ENCODE measurements at places on chromosomes 4 and X. TPM values are rescaled to one million over a fixed set of nuclear protein-coding genes. Genes with fewer than 3 reads are reported as not detected.

DNA sequence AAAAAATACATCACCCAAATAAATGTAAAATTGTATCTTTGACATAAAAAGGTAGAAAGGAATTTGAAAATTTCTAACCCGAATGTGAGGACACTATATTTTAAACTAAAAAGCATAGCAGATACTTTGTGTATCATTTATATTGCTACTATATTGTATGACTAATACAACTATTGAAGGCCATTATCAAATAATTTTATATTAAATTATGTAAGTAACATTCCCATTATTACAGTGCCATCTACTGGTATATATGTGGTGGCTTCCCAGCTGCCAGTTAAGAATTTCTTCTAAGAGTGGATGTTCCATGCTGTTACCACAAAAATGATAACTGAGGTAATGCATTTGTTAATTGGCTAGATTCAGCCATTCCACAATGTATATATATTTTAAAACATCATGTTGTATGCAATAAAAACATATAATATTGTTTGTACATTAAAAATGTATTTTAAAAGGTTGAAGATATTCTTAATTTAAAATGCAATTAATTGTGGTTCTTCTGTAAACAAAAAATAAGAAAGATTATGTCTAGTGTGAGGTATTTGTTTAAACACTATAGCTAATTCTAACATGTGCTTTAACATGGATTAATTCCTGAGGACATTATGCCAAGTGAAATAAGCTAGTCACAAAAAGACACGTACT is 65.3 kb downstream of the EGF start:
- DNase-seq, result no peak

DNA sequence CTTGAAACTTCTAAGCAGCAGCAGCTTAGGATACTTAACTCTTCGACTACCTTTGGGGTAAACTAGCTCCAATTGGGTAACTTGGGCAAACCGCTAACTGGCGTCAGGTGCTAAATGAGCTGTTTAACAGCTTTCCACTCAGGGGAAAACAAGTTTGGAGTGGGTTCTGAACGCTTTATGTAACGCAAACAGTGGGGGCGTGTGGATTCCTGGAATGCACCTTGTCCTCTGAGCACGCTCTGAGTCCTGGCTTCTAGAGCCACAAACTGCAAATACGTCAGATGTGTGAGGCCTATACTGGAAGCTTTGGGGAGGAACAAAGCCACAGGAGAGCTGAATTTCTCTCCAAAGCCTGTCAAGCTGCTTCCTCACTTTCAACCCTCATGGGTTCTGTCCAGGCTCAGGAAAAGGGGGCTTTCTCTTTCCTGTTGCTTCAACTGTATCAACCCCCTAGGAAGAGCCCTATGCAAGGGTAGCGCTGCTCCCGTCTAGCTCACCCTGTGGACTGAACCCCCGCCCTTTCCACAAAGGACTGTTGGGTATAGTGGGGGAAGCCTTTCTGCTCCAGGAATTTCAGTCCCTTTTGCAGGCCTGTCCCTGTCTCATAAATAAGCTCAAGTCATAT is 4.5 kb upstream of the WDR1 start:
- no peak for DNase-seq

- no peak for DNase-seq
Measured at GRCh38 chr4:53191997-53192396, 173.9 kb downstream of the SCFD2 start.

- DNase-seq, result no peak
Measured at GRCh38 chrX:141402897-141403610, 160.7 kb upstream of the SPANXC start.

DNA sequence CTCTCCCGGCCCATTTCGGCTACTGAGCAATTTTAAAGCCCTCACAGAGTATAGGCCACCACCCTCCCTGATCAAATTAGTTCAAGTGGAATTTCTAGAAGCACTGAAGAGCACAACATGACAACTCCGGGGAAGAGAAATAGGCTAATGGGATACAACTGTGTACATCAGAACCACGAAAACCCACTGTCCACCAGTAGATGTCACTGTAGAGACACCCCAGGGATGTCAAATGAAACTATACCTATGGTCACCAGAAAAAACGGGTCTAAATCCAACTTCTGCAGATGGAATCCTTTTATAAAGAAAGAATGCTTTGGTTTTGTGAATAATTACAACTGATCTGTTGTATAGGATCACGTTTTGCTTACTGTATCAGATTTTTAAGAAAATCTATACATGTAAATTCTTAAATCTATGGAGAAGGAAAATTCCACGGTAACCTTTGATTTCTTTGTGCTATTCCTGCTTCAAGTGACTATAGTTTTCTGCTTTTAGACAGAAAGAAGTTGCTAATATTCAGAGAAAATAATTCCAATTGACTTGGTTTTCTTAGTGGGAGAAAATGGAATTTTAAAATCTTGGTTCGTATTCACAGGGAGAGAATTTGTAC is 29.5 kb upstream of the MAP3K15 start:
- DNase-seq, result peak; percentile 31

DNA sequence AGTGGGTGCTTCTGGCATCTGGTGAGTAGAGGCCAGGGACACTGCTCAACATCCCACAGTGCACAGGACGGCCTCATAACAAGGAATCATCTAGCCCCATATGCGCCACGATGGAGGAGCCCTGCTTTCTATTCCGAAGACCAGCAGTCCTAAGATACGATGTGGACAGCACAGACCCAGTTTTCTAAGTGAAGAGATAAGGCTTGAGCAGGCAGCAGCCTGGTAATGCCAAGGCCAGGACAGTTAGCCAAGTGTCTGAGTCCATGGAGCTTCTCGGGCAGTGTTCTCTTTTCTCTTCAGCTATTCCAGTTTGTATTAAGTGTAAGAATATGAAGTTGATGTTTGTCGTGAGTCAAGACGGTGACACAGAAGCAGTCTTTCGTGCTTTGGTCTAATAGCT is 112.7 kb downstream of the TBL1X start:
- no peak for DNase-seq

DNA sequence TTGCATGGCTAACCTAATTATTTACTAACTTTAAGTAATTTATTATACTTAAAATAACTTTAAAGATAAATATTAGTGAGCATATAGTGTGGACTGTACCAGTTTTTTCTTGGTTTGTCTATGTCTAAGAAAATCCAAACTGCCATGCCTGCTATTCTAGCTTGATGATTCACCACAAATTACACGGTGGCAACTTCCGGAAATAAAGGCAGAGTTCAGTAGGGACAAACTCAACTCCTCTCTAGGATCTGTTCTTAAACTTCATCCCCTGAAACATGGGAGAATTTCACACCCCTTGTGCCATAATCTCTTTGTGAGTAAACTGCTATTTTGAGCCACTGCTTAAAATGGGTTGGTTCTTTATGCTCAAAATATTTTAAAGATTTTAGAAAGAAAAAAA is 213.6 kb upstream of the NRK start:
- no peak for DNase-seq

The PRR27 gene
- not detected for total RNA-seq

GRCh38 chr4:79502081-79502480 is 94.1 kb upstream of the GK2 start:
- no peak for DNase-seq

The ADRA2C gene
- total RNA-seq, result 4.2 TPM

DNA sequence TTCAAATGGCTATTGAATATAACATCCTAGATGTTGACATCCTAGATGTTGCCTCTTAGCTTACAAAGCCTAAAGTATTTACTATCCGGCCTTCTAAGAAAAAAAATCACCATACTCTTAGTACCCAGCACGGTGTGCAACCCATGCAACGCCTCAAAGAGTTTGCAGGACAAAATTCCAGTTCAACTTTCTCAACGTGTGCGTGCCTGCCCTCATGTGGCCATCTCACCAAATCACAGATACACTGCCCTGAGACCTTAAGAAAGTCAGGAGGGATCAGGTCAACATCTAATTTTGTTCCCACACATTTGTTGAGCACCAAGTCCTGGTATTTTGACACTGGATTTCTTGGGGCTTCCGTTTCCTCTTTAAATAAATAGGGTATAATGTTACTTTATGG is 68.3 kb downstream of the CRMP1 start:
- DNase-seq, result no peak

DNA sequence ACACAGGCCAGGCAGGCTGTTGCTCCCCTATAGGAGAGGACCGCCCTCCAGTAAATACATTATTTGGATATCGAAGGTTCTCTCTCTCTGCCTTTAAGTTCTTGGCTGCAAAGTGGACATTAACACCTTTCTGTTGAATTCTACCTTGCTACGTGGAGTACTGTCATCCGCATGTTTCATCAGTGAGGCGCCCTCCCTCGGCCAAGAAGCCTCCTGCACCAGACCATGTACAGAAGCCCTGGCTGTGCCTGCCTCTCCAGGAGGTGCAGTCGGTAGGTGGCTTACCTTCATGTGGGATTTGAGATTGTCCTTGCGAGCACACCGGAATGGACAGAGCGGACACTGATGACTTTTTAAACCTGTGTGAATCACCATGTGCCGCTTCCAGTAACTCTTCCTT is 46.7 kb downstream of the ZNF827 start:
- DNase-seq, result no peak

The MXD4 gene
- total RNA-seq, result 47.3 TPM

GRCh38 chr4:48704091-48704802 is 75.8 kb downstream of the FRYL start:
- DNase-seq, result no peak

The CXorf49 gene
- not detected for total RNA-seq

DNA sequence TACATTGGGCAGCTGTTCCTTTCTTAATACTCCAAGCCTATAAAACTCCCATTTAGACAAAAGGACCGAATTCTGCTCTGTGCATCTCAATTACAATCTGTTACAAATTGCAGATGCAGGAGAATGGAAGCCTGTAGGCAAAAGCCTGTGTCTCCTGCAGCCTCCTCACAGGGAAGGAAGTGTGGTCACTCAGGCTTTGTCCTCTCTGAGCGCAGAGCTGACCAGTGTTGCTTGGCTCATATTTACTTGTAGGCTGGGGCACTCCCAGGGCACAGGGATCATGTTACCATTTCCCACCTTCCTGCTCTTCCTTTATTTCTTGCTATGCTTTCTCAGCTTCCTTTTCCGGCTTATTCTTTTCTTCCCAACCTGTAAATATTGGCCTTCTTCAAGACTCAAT is 15.7 kb downstream of the SUPT20HL2 start:
- DNase-seq, result no peak

DNA sequence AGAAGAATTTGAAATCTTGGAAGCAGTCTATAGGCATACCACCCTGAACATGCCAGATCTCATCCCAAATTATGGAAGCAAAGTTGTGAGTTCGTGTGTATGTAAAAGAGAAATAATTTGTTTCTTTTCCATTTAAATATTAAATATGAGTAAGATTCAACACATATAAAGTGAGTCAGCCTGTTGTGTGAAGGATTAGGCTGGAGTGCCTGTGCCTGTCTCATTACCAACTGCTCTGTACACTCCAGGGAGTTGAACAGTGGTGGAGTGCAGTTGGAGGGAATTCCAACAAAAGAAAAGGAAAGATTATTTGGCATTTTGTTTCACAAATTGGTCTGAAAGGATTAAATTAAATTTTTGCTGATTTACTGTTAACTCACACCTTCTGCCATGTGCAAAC is 435.6 kb downstream of the FAT4 start:
- DNase-seq, result no peak

DNA sequence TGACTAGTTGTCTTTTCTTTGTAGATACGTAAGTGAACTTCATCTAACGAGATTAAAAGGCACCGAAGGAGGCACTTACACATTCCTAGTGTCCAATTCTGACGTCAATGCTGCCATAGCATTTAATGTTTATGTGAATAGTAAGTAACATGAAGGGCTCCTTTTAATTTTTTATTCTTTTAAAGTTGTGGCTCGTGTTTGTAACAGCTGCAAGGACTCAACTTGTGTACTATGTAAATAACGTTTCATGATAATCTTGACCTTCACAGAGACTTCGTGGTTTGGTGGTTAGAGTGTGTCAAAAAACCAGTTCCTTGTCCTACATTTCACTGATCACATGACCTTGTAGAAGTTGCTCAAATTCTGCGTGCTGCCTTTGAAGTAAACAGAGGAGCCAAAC is 51.6 kb downstream of the KIT start:
- no peak for DNase-seq

- DNase-seq, result no peak
Measured at GRCh38 chrX:110414679-110415439, 56.2 kb downstream of the RTL9 start.

The GRIA3 gene
- 10.5 TPM for total RNA-seq

GRCh38 chr4:11634283-11634682 is 205.6 kb upstream of the HS3ST1 start:
- no peak for DNase-seq

GRCh38 chr4:147987252-147987651 is 255.4 kb downstream of the ARHGAP10 start:
- DNase-seq, result no peak

GRCh38 chr4:176546975-176547374 is 227.2 kb downstream of the SPCS3 start:
- DNase-seq, result no peak

DNA sequence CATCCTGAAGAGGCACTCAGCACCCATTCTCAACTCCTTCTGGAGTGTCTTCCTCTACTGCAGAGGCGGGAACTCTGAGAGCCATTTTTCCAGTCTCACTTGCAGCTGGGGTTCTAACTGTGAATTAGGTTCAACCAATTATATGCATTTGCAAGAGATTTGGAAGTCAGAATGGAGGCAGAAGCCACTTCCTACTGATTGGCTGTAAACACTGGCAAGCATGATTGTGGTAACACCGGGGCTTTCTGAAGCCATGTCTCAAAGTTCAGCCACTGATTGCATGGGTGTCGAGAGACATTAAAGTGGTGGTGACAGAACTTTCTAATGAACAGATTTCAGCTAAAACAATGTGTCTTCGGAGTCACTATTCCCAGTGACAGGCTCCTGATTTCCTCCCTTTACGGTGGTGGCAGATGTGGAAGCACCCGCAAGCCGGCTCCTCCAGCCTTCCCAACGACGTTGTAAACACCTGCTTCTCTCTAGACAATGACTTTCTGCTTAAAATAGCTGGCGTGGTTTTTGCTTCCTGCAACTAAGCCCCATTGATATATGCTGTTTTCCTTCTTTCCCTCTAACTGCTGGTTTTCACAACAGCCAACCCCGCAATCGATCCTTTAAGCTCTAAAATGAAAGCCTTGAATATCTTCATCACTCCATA is 92.0 kb downstream of the IRF2 start:
- DNase-seq, result no peak

GRCh38 chrX:38138900-38139299 is 81.8 kb downstream of the SRPX start:
- DNase-seq, result no peak

- DNase-seq, result no peak
Measured at GRCh38 chr4:180665994-180666824, 1577.0 kb upstream of the TENM3 start.

DNA sequence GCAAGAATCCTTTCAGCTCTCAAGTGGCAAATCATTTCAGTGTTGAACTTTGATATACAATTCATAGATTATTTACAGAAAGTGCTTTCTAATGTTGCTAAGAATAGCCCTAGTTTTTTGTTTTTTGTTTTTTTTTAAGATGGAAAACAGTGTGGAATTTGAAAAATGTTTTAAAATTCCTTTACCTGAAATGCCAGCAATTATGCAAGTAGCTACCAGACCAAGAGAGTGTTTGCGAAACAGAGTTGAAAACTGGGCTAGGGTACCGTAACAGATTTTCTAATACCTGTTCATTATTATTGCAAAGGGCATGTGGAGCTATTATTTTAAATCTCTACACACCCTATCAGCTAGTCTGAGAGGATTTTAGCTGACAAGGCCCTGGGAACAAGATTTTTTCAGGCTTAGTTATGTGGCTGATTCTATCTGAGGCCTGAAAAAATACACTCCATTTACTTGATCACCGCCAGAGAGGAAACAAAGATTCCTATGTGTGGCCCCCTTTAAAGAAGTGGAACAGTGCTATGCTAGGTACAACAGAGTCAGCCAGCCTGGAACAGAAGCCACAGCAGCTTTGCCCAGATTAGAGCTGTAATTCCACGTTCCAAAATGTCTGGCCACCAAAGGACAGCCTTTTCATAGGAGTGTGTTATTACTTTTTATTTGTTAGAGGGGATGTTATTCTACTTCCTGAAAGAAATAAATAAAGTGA is 46.9 kb upstream of the SLC39A8 start:
- no peak for DNase-seq

Measured in ovary (tissue), 10 donors.